Natural killer cell (primary cell): ENCODE measurements at places on chromosomes 1 and 21. TPM values are rescaled to one million over a fixed set of nuclear protein-coding genes. Genes with fewer than 3 reads are reported as not detected.

GPR52 gene
- total RNA-seq, result 9.6 TPM

SLFNL1 gene
- total RNA-seq, result 0.09 TPM

EVA1C gene
- 27.8 TPM for total RNA-seq

SH2D5 gene
- total RNA-seq, result not detected

RNU1-3 gene
- total RNA-seq, result 2,937 TPM

NID1 gene
- 0.85 TPM for total RNA-seq

ITLN2 gene
- total RNA-seq, result not detected

KRTAP10-11 gene
- total RNA-seq, result not detected

SLC5A9 gene
- not detected for total RNA-seq

AMY2A gene
- not detected for total RNA-seq

CD5L gene
- total RNA-seq, result not detected

OPTC gene
- total RNA-seq, result not detected

ZFP69B gene
- 2.4 TPM for total RNA-seq

COQ8A gene
- 42.9 TPM for total RNA-seq

SLC35F3 gene
- not detected for total RNA-seq

CELA3B gene
- not detected for total RNA-seq

KCNJ15 gene
- total RNA-seq, result not detected

GBP5 gene
- total RNA-seq, result 219 TPM

HAO2 gene
- total RNA-seq, result not detected
